PC-9 (cell line): ENCODE measurements at places on chromosomes 7 and 10.

DNA sequence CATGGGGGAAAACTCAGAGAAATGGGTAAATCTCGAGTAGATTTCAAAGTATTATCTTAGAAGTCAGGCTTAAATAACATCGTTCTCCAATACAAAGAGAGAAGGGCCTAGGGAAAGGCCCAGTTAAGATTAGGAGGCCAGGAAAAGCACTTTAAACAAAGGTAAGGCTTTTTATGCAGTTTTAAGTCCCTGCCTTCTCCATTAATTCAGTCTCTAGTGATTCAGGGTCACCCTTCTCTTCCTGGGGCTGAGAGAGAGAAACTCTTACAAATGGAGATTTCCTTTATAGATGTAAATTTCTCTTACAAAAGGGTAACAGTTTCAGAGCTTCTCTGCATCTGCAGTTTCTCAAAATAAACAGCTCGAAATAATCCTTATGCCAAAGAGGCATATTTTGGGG is 179.3 kb downstream of the HECW1 start:
- H3K36me3 ChIP-seq = no peaks in the 10 kb centered on the region
- no peaks in the 10 kb centered on the region for H3K4me1 ChIP-seq
- H3K27me3 ChIP-seq = peaks cover 85% of the 10 kb centered on the region
- H3K4me3 ChIP-seq = no peak overlapping the region
- H3K27ac ChIP-seq = no peak overlapping the region
- DNase-seq = no peak

GRCh38 chr10:112619556-112619955 is 172.5 kb downstream of the VTI1A start:
- no peak for DNase-seq
- H3K27ac ChIP-seq = no peak overlapping the region
- no peaks in the 10 kb centered on the region for H3K4me1 ChIP-seq
- H3K4me3 ChIP-seq = no peak overlapping the region
- H3K27me3 ChIP-seq = no peaks in the 10 kb centered on the region

- no peak overlapping the region for H3K27ac ChIP-seq
- DNase-seq = no peak
- H3K4me1 ChIP-seq = no peaks in the 10 kb centered on the region
- no peaks in the 10 kb centered on the region for H3K36me3 ChIP-seq
Observed at GRCh38 chr10:98509745-98510144, 63.0 kb upstream of the HPS1 start.

- no peak overlapping the region for H3K27ac ChIP-seq
- H3K4me1 ChIP-seq = peaks cover 4% of the 10 kb centered on the region; the same call in 1 of the 2 replicates
- no peak for DNase-seq
- no peaks in the 10 kb centered on the region for H3K27me3 ChIP-seq
- no peaks in the 10 kb centered on the region for H3K36me3 ChIP-seq
- H3K4me3 ChIP-seq = no peak overlapping the region
Observed at GRCh38 chr10:126216632-126216961, 171.7 kb downstream of the ADAM12 start.

DNA sequence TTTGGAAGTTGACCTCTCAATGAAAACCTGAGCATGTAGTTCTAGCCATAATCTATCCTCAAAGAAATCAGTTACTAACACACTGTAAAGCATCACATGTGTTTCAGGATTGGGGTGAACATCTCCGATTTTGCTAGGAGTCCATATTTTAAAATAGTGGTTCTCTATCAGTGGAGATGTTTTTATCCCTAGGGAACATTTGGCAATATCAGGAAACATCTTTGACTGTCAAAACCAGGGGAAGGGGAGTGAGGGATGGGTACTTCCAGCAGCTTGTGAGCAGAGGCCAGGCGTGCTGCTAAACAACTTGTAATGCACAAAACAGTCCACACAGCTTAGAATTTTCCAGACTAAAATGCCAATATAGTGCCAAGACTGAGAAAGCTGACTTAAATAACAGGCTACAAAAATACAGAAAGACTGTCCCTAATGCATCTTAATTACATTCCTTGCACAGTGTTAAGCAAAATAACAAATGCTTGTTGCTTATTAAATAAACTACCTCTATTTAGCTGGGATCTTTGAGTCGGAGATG is 120.9 kb downstream of the CRPPA start:
- no peaks in the 10 kb centered on the region for H3K27me3 ChIP-seq
- DNase-seq = no peak
- no peaks in the 10 kb centered on the region for H3K4me1 ChIP-seq
- no peaks in the 10 kb centered on the region for H3K36me3 ChIP-seq
- no peak overlapping the region for H3K4me3 ChIP-seq
- no peak overlapping the region for H3K27ac ChIP-seq

GRCh38 chr10:14438057-14438456 is 107.3 kb upstream of the FRMD4A start:
- H3K36me3 ChIP-seq = no peaks in the 10 kb centered on the region
- H3K4me3 ChIP-seq = no peak overlapping the region
- H3K27ac ChIP-seq = no peak overlapping the region
- H3K4me1 ChIP-seq = no peaks in the 10 kb centered on the region
- H3K27me3 ChIP-seq = no peaks in the 10 kb centered on the region
- no peak for DNase-seq

DNA sequence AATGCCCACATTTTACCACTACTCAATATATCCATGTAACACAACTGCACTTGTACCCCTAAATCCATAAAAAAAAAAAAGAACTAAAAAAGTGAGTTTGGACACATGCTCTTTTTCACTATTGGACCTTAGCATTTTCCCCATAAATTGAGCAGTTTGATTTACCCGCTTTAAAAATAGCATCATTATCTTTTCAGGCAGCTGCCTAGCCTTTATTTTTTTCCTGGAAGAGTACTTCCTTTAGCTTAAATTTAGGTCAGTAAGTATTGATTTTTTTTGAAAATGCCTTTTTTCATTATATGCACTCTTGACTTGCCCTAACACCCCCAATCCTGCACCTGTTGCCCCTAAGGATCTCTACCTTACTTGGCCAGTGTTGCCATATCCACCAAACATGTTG is 5.3 kb upstream of the NT5C3A start:
- no peaks in the 10 kb centered on the region for H3K36me3 ChIP-seq
- peaks cover 14% of the 10 kb centered on the region; the same call in 1 of the 2 replicates for H3K4me1 ChIP-seq
- no peak overlapping the region for H3K27ac ChIP-seq
- no peak overlapping the region for H3K4me3 ChIP-seq

GRCh38 chr10:1284076-1284475 is 227.9 kb downstream of the WDR37 start:
- no peak for DNase-seq
- no peak overlapping the region for H3K27ac ChIP-seq
- H3K27me3 ChIP-seq = peaks cover 75% of the 10 kb centered on the region
- no peaks in the 10 kb centered on the region for H3K4me1 ChIP-seq

- peaks cover 15% of the 10 kb centered on the region for H3K27me3 ChIP-seq
- H3K4me1 ChIP-seq = no peaks in the 10 kb centered on the region
- DNase-seq = no peak
- H3K4me3 ChIP-seq = no peak overlapping the region
Observed at GRCh38 chr7:153515359-153515758, 536.8 kb upstream of the DPP6 start.

DNA sequence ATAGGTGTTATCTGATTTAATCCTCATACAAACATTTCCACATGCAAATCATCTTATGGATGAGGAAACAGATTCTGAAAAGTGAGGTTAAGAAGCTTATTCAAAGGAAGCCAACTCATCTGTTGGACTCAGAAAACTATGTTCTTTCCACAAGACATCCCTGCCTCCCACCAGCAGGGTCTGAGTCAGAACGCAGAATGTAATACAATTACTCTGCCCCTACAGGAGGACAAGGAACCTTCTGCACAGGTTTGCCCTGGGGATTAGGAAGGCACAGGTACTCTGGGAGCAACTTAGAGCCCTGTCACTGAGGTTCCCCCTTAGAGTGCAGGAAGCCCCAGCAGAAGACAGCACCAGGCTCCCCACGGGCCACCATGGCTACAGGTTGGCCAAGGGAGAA is 255.7 kb downstream of the TNS3 start:
- H3K27me3 ChIP-seq = no peaks in the 10 kb centered on the region
- no peak for DNase-seq
- H3K4me3 ChIP-seq = no peak overlapping the region

GRCh38 chr10:14219411-14219810 is 111.3 kb downstream of the FRMD4A start:
- no peaks in the 10 kb centered on the region for H3K36me3 ChIP-seq
- no peaks in the 10 kb centered on the region for H3K4me1 ChIP-seq
- DNase-seq = no peak
- no peak overlapping the region for H3K27ac ChIP-seq

- no peak overlapping the region for H3K27ac ChIP-seq
- H3K4me1 ChIP-seq = no peaks in the 10 kb centered on the region
- no peak for DNase-seq
Observed at GRCh38 chr10:129870961-129871621, 93.0 kb downstream of the EBF3 start.

DNA sequence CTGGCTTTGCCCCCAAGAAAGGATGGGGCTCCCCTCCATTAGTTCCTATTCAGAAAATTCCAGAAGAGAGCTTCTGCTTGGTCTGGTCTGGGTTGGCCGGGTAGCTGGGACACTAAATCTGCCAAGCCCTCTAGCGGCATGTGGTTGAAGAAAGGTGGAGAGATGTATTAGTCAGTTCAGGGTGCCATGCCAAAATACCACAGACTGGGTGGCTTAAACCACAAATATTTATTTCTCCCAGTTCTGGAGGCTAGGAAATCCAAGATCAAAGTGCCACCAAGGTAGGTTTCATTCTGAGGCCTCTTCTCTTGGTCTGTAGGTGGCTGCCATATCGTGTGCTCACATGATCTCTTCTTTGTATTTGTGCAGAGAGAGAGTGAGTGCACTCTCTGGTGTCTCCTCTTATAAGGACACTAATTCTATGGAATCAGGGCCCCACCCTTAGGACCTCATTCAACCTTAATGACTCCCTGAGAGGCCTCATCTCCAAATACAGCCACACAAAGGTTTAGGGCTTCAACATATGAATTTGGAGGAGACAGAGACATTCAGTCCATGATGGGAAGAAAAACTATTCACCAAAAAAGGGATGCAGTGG is 38.7 kb upstream of the MTPAP start:
- H3K4me1 ChIP-seq = peaks cover 6% of the 10 kb centered on the region; the same call in 1 of the 2 replicates
- no peaks in the 10 kb centered on the region for H3K27me3 ChIP-seq
- no peak overlapping the region for H3K4me3 ChIP-seq
- H3K27ac ChIP-seq = 0 out of 2 replicates have a peak overlapping the region, but pooled peaks have one; percentile 29
- no peaks in the 10 kb centered on the region for H3K36me3 ChIP-seq

DNA sequence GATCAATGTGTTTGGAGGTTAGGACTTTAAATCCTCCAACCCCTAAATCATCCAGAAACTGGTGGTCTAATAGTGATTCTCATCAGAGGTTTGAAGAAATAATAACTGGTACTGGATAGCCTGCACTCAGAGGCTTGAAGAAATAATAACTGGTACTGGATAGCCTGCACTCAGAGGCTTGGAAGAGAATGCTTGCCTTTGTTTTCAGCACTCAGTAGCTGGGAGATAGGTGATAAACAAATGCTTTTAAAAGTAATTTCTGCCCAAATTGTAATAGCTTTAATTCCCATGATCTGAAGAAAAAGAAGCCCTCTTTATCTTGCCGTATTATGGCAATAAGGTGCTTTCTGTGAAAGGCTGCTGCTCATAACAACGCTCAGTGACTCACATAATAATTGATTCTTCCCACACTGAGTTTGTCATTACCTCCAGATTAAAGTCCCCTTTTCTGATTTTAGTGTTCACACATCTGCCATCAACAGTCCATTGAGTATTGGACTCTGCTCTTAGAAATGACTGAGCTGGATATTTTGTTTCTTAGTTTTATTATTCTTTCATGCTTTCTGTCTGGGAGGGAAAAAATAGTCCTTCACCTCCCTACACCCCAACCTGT is 112.3 kb upstream of the PHYHIPL start:
- H3K4me3 ChIP-seq = no peak overlapping the region
- DNase-seq = no peak
- no peak overlapping the region for H3K27ac ChIP-seq
- no peaks in the 10 kb centered on the region for H3K36me3 ChIP-seq

DNA sequence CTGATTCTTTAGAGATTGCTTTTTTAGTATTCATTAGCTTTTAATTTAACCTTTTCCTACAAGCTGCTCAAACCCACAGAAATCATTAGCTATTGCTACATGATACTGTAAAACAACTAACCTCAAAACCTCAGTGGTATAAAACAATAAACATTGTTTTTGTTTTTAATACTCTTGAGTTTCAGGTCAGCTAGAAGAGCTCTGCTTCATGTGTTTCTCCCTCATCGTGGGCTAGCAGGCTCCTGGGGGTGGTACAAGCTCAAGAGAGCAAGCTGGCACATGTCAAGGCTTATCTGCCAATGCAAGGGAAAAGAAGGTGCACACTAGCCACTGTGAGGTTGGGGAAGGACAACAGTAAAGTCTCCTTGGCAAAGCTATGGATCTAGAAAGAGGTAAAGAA is 232.9 kb upstream of the PHF14 start:
- no peak for DNase-seq
- peaks cover 18% of the 10 kb centered on the region; the same call in 1 of the 2 replicates for H3K27me3 ChIP-seq
- H3K4me3 ChIP-seq = no peak overlapping the region
- H3K36me3 ChIP-seq = no peaks in the 10 kb centered on the region
- H3K4me1 ChIP-seq = no peaks in the 10 kb centered on the region

DNA sequence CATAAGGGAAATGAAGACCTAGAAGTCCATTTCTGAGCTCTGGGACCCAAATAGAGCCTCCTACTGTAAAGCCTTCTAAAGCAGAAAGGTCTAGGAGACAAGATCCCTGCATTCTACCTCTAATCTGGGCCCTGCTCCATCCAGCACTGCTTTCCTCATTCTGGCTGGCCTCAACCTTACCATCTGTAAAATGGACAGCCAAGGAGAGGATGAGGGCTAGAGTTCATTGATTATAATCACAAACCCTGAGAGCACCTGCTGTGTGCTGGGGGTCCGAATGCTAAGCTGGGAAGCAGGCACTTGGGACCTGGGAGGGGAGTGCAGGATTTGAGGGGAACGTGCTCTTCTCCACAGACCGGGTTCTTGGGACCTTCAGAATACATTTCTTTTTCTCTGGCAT is 454.0 kb upstream of the ZMIZ1 start:
- no peak for DNase-seq
- H3K27ac ChIP-seq = no peak overlapping the region
- no peaks in the 10 kb centered on the region for H3K27me3 ChIP-seq
- no peak overlapping the region for H3K4me3 ChIP-seq
- H3K36me3 ChIP-seq = no peaks in the 10 kb centered on the region
- H3K4me1 ChIP-seq = peaks cover 6% of the 10 kb centered on the region

- DNase-seq = no peak
- no peak overlapping the region for H3K4me3 ChIP-seq
- H3K27ac ChIP-seq = no peak overlapping the region
- no peaks in the 10 kb centered on the region for H3K27me3 ChIP-seq
- H3K4me1 ChIP-seq = no peaks in the 10 kb centered on the region
- H3K36me3 ChIP-seq = 0 out of 2 replicates have a peak, but pooled peaks cover 6% of the 10 kb centered on the region
Observed at GRCh38 chr10:125079091-125079600, 81.2 kb downstream of the CTBP2 start.

DNA sequence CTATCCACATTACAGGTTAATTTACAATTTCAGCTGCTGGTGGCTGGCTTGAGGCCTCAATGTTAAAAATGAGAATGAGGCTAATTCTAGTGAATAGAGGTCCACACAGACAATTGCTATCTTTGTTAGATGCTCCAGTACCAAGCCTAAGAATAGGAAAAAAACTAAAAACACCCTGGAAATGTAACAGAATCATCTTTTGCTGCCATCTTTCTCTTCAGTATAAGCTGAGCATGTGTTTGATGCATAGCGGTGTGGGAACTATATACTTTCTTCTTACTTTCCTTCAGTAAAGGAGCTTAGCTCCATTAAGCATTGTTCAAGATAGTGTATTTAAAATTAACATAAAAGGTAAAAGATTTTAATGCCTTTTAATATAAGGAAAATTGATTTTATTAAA is 5.6 kb downstream of the TMEM229A start:
- no peaks in the 10 kb centered on the region for H3K27me3 ChIP-seq
- no peaks in the 10 kb centered on the region for H3K4me1 ChIP-seq
- no peaks in the 10 kb centered on the region for H3K36me3 ChIP-seq
- H3K27ac ChIP-seq = no peak overlapping the region

GRCh38 chr7:108497082-108497725 is 28.7 kb downstream of the PNPLA8 start:
- H3K4me1 ChIP-seq = no peaks in the 10 kb centered on the region
- H3K27me3 ChIP-seq = no peaks in the 10 kb centered on the region
- peaks cover 3% of the 10 kb centered on the region; the same call in 1 of the 2 replicates for H3K36me3 ChIP-seq
- no peak overlapping the region for H3K27ac ChIP-seq
